ENCODE measurements at places on chromosomes 12 and 14. TPM values are rescaled to one million over a fixed set of nuclear protein-coding genes. Genes with fewer than 3 reads are reported as not detected.

GRCh38 chr14:24337144-24337823, 2.4 kb upstream of the ADCY4 start:
- ATAC-seq, result no peak

DNA sequence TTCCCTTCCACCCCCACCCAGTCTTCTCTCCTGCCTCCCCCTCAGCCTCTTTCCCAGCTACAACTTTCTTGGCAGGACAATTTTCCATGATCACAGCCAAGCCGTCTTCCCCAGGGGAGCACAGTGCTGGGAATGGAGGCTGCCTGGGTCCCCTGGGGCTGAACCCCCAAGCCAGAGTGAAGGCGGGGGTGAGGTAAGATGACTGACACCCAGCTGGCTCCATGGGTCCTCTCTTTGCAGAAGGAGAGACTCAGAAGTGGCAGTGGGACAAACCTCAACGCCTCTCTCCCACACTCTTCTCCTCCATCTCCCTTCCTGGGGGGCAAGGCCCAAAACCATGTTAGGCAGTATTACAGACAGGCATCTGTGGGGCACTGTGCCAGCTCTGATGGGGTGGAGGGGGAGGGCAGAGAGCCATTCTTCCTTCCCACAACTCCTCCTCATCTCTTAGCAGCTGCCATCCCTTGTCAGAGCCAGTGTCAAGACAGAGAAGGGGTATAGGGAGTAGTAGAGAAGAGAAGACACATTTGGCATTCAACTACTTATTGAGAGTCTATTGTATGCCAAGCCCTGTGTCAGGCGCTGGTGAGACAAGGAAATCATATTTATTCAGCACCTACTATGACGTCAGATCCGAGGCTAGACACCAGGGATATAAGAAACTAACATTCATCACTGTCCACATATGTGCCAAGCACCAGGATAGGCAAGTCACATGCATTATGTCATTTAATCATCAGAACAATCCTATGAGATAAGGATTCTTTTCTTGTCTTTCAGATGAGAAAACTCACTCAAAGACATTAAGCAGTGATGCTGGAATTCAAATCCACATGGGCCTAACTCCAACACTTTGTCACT, 3.6 kb downstream of the ITGA7 start:
- ATAC-seq, result no peak

ZNF891 gene
- total RNA-seq, result 5.1 TPM

KRT78 gene
- 0.27 TPM for total RNA-seq
